ENCODE measurements at places on chromosomes 16 and 17.

DNA sequence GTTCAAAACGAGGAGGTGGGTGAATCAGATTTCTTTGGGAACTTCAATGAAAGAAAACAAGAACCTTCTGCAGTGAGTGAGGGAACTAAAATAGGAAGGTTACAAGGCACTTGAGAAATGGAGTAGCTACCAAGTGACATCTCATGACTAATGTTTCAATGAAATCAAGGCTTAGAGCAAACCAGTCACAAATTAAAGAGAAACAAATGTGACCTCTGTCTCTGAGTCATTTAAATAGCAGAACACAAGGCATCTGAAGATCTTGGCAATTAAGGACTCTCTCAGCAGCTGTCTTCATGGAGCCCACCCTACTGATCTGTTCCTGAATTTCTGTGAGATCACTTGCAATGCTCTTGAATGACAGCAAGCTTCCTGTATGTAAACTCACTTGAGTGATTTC is 109.5 kb downstream of the CDH11 start:
- no peak for DNase-seq

DNA sequence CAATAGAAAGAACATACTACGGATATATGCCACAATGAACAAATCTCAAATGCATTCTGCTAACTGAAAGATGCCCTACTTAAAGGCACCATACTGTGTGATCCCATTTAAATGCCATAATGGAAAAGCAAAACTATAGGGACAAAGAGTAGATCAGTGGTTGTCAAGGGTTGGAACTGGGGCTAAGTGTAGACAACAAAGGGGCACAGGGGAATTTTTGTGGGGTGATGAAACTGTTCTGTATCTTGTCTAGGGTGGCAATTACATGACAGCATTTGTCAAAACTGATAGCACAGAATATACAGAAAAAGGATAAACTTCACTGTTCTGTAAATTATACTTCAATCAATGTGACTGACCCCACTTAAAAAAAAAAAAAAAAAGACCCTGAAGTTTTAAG is 17.7 kb downstream of the GFOD2 start:
- DNase-seq = no peak

- DNase-seq = no peak
These were observed 239.8 kb upstream of the CCL2 start for GRCh38 chr17:34015253-34015652.

DNA sequence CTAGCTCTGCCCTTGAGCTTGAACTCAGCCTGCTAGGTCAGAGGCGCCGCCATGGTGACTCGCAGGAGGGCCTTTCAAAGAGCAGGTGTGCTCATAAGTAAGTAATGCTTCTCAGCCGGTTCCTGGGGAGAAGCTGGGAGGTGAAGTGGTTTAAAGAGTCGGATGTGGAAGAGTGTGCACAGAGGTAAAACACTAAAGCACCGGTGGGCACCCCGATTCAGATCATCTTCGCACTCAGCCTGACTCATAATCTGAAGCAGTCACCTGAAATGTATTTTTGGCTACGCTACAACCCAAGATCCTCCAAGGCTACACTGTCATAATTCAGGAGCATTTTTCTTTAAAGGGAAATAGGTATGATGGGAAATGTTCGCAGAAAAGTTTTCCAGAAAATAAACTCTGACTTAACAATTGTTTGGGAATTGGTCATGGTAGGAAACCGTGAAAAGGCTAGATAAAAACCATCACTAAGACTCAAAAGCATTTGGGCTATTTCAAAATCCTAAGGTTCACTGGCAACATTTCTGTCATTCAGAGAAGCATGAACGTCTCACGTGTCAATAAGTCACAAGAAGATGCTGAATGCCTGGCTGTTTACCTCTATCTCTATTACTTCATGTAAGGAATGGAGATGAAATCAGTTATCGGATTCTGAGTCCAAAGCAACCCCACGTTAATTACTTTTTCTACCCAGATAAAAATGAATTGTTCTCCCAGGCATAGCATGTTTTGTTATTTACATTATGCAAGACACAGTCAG is 17.8 kb downstream of the CDH8 start:
- DNase-seq = no peak

GRCh38 chr17:17036524-17036998 is 5.7 kb upstream of the MPRIP start:
- no peak for DNase-seq

Data from T-helper 2 cell (primary cell).